ENCODE measurements at places on chromosomes 11 and 22.
A peak's percentile ranks its signal among the peaks of the same experiment; 100 is the strongest.

DNA sequence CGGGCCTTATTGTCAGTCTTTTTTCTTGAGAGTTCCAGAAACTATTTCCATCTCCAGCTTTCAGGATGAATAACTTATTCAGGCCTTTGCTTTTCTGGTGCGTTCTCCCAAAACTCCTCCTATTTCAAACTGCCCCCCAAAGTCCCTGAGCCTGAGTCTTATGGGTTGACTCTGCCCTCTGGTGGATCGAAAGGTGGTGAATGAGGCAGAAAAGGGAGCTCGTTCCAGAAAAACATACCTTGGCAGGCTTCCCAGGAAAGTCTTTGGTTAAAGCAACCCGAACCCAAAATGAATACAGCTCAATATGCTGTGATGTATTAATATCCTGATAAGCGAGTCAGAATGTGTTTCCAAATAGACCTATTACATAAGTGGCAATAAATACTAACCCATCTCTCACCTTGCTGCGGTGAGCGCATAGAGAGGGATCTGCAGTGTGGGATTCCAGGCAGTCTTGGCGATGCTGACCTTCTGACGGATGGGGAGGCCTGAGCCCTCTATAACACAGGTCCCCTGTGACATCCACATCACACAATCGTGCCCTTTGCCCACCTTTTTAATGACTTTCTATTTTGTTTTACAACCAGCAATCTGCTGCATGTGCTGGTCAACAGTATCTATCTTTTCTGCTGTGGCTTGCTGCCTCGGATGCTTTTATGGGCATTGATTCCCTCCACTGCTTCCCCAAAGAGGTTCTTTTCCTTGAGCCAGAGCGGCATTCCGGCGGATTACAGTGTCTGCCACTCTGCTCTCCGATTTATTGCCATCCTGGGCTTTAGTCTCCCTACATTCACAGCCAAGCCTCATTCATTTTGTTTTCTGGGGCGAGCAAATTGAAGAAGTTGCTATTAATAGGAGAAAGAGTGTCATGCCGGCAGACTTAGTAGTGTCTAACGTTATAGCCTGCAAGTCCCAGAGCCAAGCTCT, 756.8 kb downstream of the NTM start:
- DNase-seq: peak; percentile 85

- DNase-seq: peak; percentile 69
Measured at GRCh38 chr22:23781511-23782183, 5.1 kb upstream of the SMARCB1 start.

DNA sequence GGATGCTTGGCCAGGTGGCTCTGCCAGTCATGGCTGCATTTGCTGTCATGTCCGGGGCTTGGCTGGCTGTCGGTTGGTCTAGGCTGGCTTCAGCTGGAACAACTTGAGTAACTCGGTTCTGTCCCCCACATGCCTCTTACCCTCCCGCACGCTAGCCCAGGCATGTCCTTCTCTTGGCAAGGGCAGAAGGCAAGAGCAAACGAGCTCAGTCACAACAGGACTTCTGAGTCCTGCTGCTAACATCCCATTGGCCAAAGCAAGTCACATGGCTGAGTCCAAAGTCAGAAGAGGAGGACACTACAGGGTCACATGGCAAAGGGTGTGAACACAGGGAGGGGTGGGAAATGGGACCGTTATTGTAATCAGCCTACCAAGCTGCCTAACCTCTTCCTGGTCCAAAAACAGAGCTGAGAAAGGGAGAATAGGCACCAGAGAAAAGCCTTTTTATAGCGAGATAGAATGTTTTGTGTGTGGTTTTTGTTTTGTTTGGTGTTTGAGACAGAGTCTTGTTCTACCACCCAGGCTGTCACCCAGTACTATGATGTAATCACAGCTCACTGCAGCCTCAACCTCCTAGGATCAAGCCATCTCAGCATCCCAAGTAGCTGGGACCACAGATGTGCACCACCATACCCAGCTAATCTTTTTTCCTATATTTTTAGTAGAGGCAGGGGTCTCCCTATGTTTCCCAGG, 81.9 kb downstream of the MN1 start:
- peak; percentile 44 for DNase-seq

GRCh38 chr11:5204787-5205186, 4.3 kb upstream of the OR51V1 start:
- DNase-seq: peak; percentile 75

- DNase-seq: no peak
Measured at GRCh38 chr11:110750100-110750499, 37.9 kb upstream of the ARHGAP20 start.

- DNase-seq: no peak
Measured at GRCh38 chr11:125980436-125980835, 34.6 kb downstream of the VSIG10L2 start.

DNA sequence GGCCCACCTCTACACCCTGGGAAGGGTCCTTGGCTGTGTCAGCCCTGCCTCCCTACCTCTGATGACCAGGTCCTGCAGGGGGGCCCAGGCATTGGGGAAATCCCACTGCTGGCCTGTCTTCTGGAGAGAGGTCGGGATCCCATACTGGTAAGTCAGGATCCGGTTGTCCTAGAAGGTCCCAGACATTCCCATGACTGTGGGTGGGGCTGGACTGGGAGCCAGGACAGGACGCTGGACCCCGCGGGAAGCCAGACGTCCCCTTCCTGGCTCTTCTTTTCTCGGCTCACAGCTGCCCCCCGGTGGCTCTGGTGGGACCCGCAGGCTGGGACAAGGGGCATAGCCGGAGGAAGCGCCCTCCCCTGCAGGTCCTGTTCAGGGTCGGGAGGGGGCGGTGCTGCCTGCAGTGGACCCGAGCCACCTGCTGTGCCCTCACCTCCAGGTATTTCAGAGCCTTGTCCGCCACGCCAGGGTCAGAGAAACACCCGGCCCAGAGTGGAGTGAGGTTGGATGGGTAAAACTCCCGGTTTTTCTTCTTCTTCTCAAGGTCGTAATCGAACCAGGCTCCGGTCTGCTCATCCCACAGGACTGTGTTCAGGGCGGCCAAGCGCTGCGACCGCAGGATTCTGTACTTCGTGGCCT, 20.0 kb downstream of the TREH start:
- peak; percentile 92 for DNase-seq

GRCh38 chr11:88520391-88520790, 182.9 kb upstream of the CTSC start:
- DNase-seq: no peak

DNA sequence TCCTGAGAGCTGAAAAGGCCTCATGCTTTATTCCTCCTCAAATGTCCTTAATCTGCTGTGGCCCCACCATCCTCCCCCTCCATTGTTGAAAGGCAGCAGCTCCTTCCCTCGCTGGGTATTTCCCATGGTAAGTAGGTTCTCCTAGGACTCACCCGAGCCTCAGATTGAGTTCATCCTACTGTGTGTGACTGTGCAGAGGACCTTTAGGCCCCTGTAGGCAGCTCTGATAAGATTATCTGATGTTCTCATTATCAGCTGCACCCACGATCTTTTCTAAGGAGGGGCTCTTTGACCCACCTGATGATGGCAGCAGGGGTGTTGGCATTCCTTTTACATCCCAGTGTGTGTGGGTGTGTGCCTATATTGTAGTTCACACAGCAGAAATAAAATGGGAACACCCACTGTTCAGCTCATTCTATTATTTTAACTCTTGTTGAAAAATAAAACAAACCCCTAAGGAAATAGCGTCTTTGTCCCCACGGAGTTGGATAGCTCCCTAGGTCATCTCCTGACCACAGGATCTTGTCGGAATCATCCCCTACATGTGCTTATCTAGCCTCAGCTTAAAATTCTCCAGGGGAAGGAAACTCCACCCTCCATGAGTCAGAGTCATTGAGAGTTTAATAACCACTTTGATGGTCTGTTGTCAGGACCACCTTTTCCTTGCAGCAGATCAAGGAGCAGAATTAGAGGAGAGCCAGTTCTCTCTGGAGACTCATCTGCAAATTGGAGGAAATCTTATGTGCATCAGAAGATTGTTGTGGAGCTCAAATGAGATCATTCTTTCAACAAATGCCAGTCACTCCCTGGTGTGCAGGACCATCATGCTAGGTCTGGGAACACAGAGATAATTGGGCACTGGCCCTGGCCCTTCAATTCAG, 19.3 kb downstream of the ENDOD1 start:
- no peak for DNase-seq

DNA sequence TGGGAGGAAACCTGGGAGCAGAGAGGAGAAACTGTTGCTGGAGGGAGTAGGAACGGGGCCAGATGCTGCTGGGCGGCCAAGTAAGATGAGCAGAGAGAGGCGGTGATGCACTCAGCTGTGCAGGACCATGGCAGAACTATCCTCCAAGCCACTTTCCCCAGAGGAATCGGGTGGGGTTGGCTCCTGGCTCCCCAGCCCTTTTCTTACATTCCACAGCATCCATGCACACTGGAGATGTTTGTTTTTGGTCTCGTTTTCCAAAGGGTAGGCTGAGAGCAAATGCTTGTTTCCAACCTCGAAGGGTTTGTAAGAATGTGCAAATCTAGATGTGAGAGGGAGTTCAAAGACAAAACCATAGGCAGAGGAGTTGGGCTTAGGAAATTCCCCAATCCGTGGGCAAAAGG, 73.2 kb downstream of the DBX1 start:
- peak; percentile 28 for DNase-seq

DNA sequence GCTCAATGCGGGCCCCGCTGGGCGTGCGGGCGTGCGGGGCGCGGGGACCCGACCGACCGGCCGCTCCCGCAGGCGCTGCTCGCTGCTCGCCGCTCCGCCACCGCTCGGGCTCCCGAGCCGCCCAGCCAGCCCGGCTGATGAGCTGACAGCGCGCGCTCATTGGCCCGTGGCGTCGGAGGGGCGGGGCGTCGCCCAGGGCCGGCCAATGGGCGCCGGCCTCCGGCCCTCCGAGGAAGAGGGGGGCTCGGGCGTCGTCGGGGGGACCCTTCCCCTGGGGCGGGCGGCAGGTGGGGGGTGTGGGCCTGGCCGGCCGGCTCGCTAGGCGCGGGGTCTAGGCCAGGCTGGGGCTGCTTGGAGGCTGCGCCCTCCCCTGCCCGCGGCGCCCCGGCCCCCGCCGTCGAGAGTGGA, at the start of gene SCUBE1:
Gene SCUBE1, minus strand, starts transcription at position 111 of the 408 bp plus-strand sequence. CDS start 111 bp downstream, outside the sequence.
- peak; percentile 88 for DNase-seq

- no peak for DNase-seq
Measured at GRCh38 chr22:32804531-32805360, 3.2 kb downstream of the TIMP3 start.

GRCh38 chr11:11856638-11857037, 14.9 kb downstream of the USP47 start:
- no peak for DNase-seq

DNA sequence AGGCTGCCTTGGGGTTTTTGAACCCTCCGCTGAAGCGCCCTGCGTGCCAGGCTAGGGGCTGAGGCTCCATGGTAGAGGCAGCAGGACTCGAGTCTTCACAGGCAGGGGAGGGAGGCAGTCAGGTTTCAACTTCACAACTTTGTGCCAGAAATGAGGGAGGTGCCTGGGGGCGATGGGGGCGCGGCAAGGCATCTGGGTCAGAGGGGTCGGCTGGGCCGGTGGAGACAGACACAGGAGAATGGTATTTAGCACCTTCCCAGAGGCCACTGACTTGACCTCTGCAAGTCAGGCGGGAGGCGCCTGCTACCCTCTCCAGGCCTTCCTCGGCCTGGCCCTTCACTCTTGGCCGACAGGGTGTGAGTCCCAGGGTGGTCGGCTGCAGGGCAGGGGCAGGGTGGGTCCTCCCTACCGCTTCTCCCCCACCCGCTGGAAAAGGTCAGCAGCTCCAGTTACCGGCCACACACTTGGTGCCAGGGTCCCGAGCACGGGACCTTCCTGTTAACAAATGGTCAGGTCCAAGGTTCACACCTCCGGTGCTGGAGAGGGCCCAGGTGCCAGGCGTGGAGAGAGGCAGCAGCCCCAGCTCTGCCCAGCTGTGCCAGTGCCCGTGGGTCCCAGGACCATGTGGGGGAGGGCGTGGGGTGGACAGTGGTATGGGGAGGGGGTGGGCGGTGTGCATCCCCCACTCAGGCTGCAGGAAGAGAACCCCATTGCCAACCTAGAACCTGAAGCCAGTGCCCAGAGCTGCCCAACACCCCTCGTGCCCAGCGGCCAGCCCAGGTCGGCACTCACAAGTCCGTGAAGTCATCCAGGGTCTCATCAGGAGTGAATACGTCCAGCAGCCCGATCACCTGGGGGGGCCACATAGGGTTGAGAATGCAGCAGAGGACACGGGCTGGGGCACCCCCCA, 3.8 kb downstream of the MAPK12 start:
- DNase-seq: no peak

DNA sequence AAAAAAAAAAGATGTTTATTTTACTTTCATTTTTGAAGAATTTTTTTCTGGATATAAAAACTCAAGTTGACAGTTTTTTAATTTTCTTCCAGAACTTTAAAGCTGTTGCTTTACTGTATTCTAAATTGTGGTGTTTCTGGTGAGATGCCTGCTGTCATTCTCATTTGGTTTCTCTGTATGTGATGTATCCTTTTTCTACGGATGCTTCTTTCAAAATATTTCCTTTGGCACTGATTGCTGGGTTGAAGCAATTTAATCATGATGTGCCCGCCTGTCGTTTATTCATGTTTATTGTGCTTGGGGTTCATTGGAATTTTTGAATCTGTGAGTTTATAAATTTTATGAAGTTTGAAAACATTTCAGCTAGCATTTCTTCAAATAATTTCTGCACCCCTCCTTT, 29.4 kb upstream of the CTSD start:
- no peak for DNase-seq

DNA sequence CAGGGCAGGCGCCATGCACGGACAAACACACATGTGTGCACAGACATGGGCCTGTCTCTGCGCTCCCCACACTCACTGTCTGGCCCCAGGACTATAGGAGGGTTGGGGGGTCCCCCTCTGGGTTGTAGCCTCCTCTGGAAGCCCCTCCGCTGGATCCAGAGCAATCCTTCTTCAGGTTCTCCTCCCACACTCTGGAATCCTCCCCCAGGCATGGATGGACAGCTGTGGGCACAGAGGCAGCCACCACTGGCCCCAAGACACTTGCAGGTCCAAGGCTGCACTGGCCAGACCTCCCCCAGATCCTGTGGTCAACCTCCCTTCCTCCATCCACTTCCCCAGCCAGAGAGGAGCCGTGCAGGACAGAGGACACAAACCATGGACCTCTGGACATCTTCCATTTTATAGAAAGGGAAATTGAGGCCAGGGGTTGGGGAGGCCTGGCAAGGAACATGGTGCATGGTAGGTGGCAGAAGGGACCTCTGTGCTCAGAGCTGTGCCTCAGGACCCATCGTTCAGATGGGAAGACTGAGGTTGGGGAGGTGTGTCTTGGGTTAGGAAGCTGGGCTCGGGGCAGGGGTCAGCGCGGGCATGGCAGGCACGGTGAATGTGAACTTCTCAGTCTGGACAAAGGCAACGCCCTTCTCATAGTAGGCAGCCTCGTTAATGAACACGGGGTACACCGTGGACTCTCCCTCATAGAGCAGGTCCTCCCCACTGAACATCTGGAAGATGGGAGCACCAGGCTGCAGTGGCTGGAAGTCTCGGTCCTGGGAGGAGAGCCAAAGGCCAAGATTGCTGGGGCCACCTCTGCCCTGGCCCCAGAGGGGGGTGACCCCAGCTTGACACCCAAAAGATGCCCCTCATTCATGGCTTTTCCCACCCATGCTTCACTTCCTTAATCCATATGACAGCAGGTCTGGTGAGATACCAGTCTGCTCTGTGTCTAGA, 2.9 kb upstream of the TBX10 start:
- no peak for DNase-seq

- no peak for DNase-seq
Measured at GRCh38 chr22:16831257-16831656, 6.0 kb upstream of the XKR3 start.

GRCh38 chr11:7525424-7525823, 11.6 kb downstream of the PPFIBP2 start:
- no peak for DNase-seq
